ENCODE measurements at places on chromosomes 3 and 15.

DNA sequence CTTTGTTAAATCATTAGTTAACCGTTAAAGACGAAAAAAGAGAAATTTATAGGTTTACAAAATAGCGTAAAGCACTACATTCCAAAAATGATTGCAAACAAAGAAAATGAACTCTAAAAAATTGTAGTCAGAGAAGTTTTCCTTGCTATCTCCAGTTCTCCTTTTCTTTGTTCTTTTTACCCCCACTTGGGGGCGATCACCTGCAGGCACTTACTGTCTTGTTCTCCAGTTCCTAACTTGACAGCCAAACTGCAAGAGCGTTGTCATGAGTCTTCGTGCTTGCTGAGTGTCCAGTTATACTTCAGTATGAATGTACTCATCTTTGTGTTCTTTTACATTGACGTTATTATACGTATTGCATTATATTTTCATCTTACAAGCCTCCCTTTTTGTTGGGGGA, 54.5 kb downstream of the CHD2 start:
- no peak for DNase-seq

- DNase-seq = no peak
Observed at GRCh38 chr3:94990952-94991705, 928.3 kb downstream of the NSUN3 start.

DNA sequence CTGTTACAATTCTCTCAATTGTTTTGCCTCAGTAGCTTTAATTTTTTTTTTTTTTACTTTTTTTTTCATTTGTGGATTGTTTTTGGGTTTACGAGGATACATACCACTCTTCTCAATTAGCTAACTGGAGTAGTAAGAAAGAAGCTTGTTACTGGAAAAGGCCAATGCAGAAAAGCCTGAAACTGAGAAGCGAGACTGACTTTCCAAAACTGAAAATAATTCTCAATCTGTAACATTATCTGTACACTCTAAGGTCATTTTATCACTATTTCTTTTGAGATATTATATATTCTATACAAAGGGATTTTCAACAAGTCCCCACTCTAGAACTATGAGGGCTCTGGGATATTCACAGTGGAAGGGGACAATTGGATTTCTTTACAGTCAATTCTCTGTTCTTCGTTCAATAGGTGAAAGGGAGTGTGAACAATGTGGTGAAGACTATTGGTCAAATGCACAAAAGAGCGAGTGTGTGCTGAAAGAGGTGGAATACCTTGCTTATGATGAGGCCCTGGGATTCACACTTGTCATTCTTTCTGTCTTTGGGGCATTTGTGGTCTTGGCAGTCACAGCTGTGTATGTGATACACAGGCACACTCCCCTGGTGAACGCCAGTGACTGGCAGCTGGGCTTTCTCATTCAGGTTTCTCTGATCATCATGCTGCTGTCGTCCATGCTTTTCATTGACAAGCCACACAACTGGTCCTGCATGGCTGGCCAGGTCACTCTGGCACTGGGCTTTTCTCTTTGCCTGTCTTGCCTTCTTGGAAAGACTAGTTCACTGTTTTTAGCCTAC, 83.9 kb upstream of the KCNAB1 start:
- no peak for DNase-seq

- DNase-seq = no peak
Observed at GRCh38 chr15:33716025-33716424, 252.3 kb upstream of the CHRM5 start.

- peak; percentile 37 for DNase-seq
Observed at GRCh38 chr3:186079925-186080324, 29.0 kb downstream of the ETV5 start.

DNA sequence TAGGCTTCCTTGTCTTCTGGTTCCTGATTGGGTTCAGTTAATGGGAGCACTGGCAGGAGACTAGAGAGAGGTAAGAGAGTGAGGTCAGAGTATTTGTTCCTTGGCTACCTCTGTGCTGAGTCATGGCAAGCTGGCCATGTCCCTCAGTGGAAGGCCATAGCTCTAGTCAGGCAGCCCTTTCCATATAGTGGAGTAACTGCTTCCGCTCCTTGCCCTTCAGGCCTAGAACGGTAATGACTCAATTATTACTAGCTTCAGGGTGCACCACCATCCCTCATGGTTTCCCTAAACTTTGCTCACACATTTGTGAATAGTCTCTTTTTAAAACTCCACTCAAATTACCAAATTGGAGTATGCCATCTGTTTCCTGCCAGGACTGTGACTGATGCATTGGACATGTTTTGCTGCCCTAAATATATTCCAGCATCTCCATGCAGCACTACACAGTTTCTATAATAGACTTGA, 10.5 kb upstream of the ANO10 start:
- no peak for DNase-seq
